ENCODE measurements at places on chromosomes 5 and 9. TPM values are rescaled to one million over a fixed set of nuclear protein-coding genes. Genes with fewer than 3 reads are reported as not detected.

Gene CATSPER3
- total RNA-seq, result 0.06 TPM

Gene SGCD
- 1.4 TPM for total RNA-seq

Gene PCDHA4
- total RNA-seq, result 1.0 TPM

Gene ADAMTS13
- total RNA-seq, result 0.27 TPM

Gene EPB41L4B
- 12.9 TPM for total RNA-seq

Gene TMC1
- total RNA-seq, result not detected

GRCh38 chr5:54524704-54525103, 7.1 kb downstream of the SNX18 start:
- DNase-seq, result peak; percentile 27

DNA sequence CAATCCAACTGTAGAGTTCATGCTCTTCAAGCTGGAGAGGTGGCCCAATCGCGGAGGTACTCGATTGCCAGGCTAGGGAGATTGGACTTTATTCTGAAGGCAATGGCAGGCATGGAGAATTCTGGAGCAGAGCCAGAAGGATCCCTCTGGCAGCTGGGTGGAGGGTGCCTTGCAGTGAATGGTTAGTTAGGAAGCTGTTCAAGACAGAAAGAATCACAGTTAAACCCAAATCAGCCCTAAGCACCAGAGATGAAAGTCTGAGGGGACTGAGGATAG, 182.4 kb downstream of the RGS3 start:
- no peak for DNase-seq

GRCh38 chr5:93845376-93845775, 104.0 kb upstream of the POU5F2 start:
- DNase-seq, result no peak

- peak; percentile 19 for DNase-seq
These were observed 33.5 kb upstream of the APC start for GRCh38 chr5:112703866-112704820.

GRCh38 chr5:142697356-142698255, 11.7 kb upstream of the FGF1 start:
- DNase-seq, result peak; percentile 68

DNA sequence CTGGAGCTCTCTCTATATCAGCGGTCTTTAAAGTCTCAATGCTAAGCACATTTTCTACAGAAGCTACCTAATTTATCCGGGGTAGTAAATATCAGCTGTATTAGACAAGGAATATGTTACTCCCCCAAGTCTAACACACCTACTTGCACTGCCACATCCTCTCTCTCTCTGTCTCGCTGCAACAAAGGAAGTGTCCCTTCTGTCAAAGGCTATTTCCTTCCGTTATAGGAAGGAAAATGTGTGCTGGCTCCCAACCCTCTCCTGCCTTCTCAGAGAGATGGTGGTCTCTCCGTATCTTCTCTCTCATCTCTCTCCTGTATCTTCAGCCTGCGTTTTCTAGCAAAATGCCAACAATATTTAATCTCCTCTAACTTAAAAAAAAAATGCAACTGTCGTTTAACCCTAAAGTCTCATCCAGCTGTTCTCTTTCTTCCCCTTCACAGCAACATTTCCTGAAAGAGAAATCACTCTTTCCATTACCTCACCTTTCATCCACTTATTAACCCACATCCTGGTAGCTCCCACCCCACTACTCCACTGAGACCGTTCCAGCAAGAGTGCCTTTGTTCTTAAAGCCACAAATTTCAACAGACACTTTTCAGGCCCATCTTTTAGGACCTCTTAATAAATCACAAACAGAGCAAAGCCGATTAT, 2.3 kb downstream of the TTF1 start:
- DNase-seq, result no peak

GRCh38 chr5:81233080-81233634, at the start of gene CKMT2:
Gene CKMT2 (plus strand): TSS chr5:81233322. CDS start chr5:81251133, 17,811 bp downstream.
- no peak for DNase-seq

DNA sequence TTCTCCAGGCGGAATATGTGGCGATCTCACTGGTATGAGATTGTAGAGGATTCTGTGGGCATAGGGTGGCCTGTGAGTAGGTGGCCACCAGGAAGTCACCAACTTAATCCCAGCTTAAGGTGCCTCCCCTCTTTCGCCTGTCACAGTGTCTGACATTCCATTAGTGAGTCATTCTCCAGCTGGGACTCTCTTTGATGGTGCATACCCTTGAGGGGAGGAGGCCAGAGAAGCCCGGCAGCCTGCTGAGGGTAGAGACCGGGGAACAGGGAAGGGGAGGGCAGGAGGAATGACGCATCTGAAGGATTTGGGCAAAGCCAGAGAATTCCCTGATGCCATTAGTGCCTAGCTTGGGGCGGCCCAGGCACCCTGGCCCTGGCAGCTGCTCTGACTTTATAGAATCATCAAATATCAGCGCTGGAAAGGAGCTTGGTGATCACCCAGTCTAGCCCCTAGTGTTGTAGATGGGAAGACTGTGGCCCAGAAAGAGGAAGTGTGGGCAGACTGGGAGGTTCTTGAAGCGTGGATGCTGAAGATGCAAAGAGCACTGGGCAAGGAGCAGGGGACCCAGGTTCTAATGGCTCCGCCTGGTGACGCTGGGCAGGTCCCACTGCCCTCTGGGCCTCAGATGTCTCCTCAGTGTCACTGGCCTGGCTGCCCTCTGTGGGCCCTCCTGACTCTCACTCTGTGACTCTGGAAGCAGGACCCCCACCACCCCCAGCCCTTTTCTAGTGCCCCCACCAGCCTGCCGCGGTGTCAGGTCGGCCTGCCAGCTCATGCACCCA, 41.4 kb downstream of the DAB2IP start:
- peak; percentile 80 for DNase-seq

DNA sequence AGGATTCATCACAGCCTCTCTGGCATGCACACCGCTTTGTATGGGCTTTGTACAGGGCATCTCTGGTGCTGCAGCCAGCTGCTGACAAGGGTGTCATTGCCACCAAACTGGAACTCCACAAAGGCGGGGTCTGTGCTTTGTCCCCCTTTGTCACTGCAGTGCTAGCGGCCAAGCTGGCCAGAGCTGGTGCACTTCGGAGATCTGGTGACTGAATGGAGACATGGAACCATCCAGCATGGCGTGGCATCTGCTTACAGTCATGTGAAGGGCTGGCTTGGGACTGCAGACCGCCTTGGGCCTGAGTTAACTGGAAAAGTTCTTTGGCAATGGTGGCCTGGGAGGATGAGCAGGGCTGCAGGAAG, 18.7 kb upstream of the COL5A1 start:
- no peak for DNase-seq

DNA sequence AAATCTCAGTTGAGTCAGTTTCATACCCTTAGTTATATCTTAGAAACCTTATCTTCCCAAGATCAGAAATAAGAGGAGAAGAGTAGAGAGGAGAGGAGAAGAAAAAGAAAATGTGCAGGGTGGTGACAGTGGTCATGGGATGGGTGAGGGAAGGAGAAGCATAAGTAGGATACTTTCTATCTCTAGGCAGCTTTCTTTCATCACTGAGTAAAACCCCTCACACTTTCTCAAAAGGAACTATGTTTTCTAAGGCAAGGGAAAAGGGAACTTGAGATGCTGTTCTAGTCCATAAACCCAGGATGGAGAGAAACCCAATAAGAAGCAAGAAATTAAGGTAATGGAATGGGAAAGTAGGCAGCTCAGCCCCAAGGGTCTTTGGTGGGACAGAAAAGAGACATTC, 225.3 kb downstream of the MCTP1 start:
- DNase-seq, result no peak

- no peak for DNase-seq
These were observed 751 bp upstream of the RIC1 start for GRCh38 chr9:5628183-5628529.

DNA sequence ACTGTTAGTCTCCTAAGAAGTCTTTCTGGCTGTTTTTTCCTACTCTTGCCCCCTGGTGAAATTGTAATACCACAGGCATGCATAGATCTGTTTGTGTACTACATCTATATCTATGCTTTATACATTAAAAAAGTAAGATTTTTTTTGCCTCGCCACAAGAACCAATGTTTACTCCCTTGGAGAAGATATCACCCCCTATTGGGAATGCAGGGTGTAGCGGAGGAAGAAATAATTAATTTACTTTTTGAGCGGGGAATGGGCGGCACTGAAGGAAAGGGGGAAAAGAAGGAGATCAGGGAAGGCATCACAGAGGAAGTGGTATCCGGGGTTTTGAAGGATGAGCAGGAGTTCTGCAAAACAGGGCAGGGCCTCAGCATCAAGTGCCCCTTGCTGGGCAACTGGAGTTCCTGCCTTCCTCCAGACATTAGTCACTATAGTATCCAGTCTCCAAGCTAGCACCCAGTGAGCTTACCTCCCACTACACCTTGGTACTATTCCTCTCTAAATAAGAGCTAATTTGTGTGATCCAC, 134.9 kb downstream of the GABBR2 start:
- no peak for DNase-seq

GRCh38 chr9:135898634-135899407, 8.5 kb downstream of the CAMSAP1 start:
- no peak for DNase-seq

- no peak for DNase-seq
These were observed 43.2 kb upstream of the STC2 start for GRCh38 chr5:173371400-173371799.

DNA sequence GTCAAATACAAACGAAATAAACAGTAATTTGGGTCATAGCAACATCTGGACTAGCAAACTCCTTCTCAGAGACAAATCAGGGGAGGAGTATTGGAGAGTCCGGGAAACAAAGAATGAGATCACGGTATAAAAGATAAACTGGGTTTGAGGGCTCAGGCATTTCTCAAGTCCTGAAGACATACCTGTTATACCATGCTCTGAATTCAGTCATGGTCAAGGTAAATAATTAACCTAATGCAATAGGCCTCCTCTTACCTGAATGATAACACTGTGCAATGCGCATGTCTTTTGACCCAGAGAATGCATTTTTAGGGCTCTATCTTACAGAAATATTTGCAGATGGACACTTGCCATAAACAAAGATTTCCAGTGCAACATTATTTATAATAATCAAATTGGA, 31.9 kb upstream of the SPDL1 start:
- DNase-seq, result no peak

GRCh38 chr5:120083851-120084542, 380.1 kb upstream of the PRR16 start:
- no peak for DNase-seq

DNA sequence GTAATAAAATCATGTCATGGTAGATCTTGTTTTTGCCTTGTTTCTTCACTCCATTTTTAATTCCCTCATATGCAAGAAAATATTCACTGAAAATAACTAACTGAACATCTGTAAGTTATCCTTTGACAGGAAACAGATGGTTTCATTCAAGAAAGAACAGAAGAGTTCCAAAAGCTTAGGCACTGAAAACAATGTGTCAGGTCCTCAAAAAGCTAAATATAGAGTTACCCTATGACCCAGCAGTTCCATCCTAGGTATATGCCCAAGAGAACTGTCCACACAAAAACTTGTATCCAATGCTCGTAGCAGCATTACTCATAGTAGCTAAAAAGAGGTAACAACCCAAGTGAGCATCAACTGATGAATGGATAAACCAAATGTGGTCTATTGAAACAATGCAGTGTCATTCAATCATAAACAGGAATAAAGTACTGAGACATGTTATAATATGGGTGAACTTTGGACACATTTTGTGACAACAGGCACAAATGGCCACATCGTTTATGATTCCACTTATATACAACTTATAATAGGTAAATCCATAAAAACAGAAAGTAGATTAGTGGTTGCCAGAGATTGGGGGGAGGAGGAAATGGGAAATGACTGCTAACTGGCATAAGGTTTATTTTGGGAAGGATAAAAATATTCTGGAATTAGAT, 231.0 kb downstream of the FRMD3 start:
- no peak for DNase-seq

- no peak for DNase-seq
These were observed 2.9 kb downstream of the ZFAND5 start for GRCh38 chr9:72362118-72362531.

DNA sequence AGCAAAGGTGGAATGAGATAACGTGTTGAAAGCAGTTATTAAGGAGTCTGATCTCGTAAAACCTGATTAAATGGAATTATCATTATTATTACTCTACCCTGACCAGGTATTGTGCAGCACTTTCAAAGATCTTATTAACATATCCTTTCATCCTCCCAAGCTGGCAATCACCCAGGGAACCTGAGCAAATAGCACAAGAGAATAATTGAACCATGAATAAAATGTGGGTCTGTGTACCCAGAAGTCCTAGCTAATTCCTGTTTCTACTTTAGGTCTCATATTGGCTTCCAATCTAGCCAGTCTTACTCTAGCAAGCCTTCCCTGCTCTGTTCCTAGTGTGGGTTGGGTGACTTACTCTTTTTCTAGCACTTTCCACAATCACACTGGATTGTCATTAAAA, 162.2 kb upstream of the STK32A start:
- no peak for DNase-seq

DNA sequence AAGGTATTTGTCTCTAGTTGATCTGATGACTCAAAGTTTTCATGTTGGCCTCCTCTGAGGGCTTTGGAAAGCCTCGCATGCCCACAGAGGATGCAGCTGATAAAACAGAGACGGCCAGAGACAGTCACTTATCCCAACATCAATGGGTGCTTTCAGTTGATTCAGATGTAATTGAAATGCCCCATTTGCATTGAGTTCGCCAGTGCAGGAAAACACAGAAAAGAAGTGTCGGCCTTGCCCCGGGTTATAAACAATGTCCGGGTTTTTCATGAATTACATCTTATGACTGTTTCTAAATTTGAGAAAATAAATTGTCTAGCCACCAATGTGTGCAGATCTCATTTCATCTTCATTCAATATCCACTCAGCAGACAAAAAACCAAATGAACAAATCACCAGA, 42.2 kb upstream of the ICE1 start:
- DNase-seq, result peak; percentile 41

- DNase-seq, result peak; percentile 55
These were observed 6.7 kb upstream of the ANKRD18B start for GRCh38 chr9:33517373-33517772.

- DNase-seq, result peak; percentile 86
These were observed at the start of gene JAKMIP2 for GRCh38 chr5:147782110-147783028. Gene JAKMIP2 (minus strand): TSS chr5:147782728. CDS start chr5:147671806, 110,922 bp downstream.

DNA sequence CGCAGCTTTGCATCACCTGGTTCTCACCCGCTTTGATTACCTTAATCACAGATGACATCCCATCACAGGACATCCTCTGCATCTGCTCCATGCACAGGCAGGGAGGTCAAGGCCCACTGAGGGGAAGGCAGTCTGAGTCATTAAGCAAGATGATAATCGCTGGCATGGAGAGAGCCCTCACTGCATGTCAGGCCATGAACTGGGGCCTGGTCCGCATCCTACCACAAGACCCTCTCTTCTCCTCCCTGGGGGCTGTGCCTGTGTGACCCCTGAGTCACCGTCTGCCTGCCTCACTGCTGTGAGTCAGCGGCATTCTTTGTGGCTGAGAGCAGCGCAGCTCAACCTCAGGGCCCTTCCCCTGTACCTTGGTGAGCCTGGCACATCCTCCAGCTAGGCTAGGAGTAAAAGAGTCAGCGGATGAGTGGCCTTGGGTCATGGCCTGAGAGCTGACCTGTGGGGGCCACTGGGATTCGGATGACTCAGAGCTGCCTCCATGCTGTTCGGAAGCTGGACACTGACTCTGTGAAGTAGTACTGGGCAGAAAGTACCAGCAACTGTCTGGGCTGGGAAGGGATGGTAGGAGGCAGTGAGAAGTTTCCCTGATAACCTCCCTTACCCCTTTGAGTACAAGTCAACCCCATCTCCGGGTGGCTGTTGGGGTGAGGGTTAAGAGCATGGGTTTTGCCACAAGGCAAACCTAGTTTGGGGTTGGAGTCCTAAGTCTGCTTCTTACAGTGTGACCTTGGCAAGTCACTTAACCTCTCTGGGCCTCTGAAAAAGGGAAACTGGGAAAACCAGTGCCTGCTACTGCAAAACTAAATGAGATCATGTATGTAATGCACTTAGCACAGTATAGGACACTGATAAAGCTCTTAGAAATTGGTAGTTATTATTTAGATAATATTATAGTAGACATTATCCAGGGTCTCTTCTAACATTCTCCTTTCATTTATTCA, 14.6 kb upstream of the ARSI start:
- peak; percentile 99 for DNase-seq

GRCh38 chr9:89590415-89590814, 14.4 kb upstream of the GADD45G start:
- DNase-seq, result no peak

All from Daoy (cell line).